ENCODE measurements at places on chromosomes 5 and 9.

DNA sequence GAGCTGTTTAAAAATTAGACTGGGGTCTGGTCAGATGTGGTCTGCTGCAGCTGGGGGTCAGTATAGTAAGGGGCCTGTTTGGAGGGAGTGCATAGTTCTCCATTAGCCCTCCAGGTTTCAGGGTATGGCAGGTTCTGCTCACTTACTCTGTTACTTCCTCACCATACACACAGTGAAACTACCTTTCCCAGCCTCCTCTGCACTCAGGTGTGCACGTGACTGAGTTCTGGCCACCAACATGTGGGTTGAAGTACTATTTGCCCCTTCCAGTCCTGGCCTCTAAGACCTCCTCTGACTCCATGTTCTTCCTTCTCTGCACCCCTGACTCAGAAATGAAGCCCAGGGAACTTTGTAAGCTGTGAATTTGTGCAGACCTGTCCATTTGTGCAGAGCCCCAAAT, 190.5 kb upstream of the CLINT1 start:
- DNase-seq = no peak

GRCh38 chr5:76771705-76772405, 47.0 kb upstream of the F2RL1 start:
- no peak for DNase-seq

GRCh38 chr5:135839566-135839965, 5.1 kb downstream of the SLC25A48 start:
- DNase-seq = no peak

DNA sequence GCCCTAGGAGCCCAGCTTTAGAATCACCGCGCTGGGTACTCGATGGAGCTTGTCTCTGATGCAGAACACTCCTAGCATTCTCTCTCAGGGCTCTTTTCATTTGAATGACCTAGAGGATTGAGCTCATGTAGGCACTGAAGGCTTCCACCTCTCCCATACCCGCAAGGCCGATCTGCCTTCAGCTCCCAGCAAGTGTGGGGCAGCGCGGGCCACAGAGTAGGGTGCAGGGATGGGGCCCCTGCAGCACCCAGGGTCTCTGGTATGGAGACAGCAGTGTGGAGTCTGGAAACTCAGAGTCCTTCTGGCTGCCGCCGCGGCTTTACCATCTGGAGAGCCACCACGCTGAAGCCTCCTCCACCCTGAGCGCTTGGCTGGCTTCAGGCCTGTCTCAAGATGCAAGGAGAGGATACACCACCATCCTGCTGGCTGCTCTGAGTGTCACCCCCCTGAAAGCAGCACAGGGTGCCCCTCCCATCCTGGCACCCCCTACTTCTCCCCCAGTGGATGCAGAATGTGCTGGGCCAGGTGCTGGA, 12.9 kb downstream of the STKLD1 start:
- DNase-seq = no peak

- no peak for DNase-seq
Observed at GRCh38 chr5:61450493-61451279, 118.6 kb downstream of the ZSWIM6 start.

DNA sequence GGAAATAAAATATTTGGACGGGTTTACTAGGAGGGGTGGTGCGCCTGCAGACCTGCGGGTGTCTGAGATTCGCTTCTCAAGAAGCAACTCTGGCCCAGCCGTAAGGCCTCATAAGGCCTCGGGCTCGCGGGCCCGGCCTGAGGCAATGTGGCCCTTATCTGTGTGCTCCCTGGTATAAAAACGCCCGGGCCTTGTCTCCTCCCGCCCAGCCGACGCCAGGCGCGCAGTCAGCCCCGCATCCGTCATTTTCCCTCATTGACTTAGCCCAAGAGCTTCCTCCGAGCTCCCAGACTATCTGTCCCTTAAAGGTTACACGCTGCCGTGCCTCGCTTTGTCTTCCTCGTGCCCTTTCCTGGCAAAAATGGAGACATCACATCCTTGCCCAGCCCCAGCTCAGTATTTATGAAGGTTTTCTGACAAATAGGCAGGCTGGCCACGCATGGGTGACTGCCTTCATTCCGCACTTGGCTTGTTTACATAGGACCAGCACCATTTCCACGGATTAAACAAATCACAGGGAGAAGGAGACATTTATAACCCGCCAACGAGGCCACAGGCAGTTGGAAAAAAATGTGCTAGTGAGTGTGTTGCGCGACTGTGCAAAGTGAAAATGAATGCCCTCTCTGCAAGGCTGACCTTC, 74.5 kb upstream of the TBCA start:
- no peak for DNase-seq

DNA sequence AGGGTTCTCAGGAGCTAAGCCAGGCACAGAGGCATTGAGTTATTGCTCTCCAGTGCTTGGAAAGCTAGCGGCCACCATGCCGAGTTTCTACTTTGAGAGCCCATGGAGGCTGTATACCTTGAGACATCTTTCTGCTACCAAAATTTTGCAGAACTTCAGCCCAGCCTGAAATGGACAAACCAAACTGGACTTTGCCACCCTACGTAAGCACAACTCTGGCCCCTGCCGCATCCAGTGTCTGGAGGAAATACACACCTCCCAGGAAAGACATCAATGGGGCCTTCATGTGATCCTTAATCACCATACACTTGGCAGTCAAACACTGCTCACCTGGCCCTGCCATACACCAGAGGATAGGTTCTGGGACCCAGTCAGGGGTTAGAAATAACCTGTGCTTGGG, 27.8 kb downstream of the GARNL3 start:
- no peak for DNase-seq
